Esophagus squamous epithelium (tissue), 5 donors: ENCODE measurements at places on chromosomes 6 and 20.

GRCh38 chr6:87199787-87200186, 44.4 kb downstream of the ZNF292 start:
- DNase-seq = no peak

- DNase-seq = no peak
Measured at GRCh38 chr6:137363805-137364138, 130.4 kb downstream of the OLIG3 start.

DNA sequence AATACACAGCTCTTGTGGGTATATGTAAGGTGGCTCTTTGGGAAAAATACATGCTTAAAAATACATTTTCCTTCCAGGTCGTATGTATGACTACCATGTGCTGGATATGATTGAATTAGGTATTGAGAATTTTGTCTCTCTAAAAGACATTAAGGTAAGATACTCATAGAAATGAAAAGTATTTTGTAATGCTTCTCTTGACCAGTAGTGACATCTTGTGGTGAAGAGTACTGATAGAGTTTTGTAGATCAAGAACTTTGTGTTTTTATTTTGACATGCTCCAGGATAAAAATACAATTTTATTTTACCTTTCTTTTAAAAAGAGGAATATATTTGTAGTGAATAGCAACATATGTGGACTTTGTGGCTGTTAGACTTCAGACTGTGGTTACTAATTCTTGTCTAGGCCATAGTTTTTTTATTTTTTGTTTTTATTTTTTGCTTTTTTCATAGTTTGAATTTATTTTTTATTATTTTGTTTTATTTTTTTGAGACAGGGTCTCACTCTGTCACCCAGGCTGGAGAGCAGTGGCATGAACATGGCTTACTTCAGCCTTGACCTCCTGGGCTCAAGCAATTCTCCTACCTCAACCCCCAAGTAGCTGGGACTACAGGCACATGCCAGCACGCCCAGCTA, 17.9 kb downstream of the RPF2 start:
- no peak for DNase-seq

GRCh38 chr6:10977231-10977968, 66.7 kb downstream of the ELOVL2 start:
- no peak for DNase-seq

- no peak for DNase-seq
Measured at GRCh38 chr6:155106456-155107115, 111.5 kb downstream of the TIAM2 start.

DNA sequence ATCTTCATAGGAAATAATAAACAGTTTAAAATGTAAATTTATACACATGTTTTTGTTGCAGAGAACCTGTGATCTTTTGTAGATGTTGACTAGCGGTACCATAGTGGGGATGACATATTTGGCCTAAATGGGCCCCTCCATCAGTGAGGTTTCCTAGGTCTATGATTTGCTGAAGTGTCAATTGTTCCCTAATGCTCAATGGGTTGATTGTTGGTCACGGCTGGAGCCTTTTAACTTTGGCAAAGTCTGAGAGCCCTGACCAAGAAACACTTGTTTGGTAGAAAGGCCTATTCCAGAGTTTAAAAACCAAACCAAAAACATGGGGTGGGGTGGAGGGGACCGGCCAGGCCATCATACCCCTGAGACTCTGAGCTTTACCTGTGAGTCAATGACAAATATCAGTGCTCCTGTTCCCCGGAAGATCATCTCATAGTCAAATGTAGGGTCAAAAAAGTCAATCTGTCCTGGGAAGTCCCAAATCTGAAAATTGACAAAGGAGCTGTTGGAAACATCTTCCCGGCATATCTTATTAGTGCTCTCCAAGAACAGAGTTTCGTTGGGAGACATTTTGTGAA, 25.1 kb downstream of the RRAGD start:
- no peak for DNase-seq

DNA sequence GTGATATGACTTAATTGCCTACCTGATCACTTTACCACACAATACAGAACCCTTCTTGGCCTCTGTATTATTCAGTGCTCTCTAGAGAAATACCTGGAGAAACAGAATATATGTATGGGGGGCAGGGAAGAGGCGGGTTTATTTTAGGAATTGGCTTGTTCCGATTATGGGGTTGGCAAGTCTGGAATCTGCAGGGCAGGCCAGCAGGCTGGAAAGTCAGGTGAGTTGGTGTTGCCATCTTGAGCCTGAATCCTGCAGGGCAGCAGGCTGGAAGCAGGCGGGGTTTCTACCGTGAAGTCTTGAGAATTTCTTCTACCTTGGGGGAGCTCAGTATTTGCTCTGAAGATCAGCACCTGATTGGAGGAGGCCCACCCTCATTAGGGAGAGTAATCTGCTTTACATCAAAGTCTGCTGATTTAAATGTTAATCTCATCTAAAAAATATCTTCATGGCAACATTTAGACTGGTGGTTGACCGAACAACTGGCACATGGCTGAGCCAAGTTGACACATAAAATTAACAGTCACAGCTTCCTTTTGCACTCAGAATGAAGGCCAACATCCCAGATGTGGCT, 193.9 kb downstream of the ZDHHC14 start:
- DNase-seq = no peak

- DNase-seq = no peak
Measured at GRCh38 chr6:15980801-15981200, 148.1 kb upstream of the MYLIP start.

GRCh38 chr6:28078050-28078449, 2.3 kb upstream of the ZNF165 start:
- no peak for DNase-seq

DNA sequence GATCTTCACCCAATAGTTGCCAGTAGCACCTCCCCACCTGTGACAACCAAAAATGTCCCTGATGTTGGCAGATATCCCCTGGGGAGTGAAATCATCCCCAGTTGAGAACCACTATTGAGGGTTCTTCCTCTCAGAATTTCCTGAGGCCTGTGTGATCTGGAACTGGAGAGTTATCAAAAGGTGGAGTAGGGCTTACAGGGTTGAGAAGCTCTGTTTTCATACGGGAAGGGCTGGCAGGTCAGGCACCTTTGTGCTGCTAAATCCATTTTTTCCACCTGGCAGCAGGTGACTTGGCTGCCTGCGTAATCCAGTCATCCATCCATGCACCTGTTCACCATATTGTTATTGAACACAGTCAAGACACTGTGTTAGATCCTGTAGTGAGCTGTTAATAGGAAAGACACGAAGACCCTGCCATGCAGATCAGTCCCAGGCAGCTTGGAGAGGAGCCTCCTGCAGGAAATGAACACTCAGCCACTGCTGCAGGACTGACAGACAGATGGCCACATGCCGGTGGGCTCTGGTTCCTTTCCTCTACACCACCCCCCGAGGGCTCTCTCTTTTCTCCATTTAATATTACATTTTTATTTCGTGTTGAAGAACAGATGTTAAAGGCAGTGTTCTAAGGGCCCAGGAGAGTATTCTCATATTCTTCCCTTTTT, 5.4 kb downstream of the DUSP22 start:
- no peak for DNase-seq

DNA sequence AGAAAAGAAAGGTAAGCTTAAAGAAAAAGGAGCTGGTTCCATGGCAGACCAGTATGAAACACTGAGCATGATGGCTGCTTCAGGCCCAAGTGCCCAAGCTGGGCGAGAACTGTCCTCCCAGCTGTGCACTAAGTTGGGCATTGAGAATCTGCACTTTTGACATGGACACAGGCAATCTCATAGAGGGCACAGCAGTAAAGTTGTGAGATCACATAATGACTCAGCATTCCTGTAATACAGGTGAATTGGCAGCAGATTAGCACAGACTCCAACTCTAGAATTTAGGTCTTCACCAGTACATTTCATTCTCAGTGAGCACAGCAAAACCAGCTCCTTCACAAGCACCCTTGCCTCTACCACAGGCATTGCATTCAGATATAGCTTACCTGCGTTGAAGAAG, 343.4 kb downstream of the PKHD1 start:
- no peak for DNase-seq

GRCh38 chr20:53628076-53628475, 34.4 kb upstream of the ZNF217 start:
- DNase-seq = no peak
